ENCODE measurements at places on chromosomes 3 and 15. TPM values are rescaled to one million over a fixed set of nuclear protein-coding genes. Genes with fewer than 3 reads are reported as not detected.

The PLOD2 gene
- 0.53 TPM for total RNA-seq

The LCTL gene
- not detected for total RNA-seq

The BBS4 gene
- total RNA-seq, result 16.6 TPM

The ARRDC4 gene
- total RNA-seq, result 1.7 TPM

The ZNF860 gene
- total RNA-seq, result not detected

The SLITRK3 gene
- total RNA-seq, result not detected

The ZNF660 gene
- total RNA-seq, result 0.79 TPM

The CPNE4 gene
- not detected for total RNA-seq

The TNFAIP8L3 gene
- not detected for total RNA-seq

The GPR15 gene
- total RNA-seq, result 20.9 TPM

The DYNLT2B gene
- 8.5 TPM for total RNA-seq

The CRYGS gene
- total RNA-seq, result 6.5 TPM

DNA sequence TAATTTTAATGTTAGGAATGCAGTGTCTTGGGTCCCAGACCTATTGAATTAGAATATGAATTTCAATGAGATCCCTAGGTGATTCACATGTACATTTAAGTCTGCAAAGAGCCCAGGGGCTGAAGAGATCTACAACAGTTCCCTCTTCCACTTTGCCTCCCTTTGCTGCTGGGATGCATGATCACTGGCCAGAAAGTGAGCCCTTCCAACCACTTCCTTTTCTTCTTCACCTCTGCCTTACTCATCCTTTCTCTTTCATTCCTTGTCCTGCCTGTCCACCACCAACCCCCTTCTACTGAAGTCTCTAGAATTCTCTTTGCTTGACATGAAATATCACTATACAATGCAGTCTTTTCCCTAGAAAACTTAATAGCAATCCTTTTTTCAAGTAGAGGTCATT lies 222.4 kb upstream of the LRIG1 start:
- no peak overlapping the region for H3K4me3 ChIP-seq
- H3K27ac ChIP-seq, result no peak overlapping the region
- no peak for DNase-seq
- no peaks in the 10 kb centered on the region for H3K27me3 ChIP-seq
- peaks cover 2% of the 10 kb centered on the region for H3K4me1 ChIP-seq

GRCh38 chr15:67076147-67076843 lies 10.9 kb downstream of the SMAD3 start:
- no peaks in the 10 kb centered on the region for H3K27me3 ChIP-seq
- peaks cover 32% of the 10 kb centered on the region for H3K4me1 ChIP-seq
- peaks cover under 1% of the 10 kb centered on the region for H3K36me3 ChIP-seq
- H3K4me3 ChIP-seq, result no peak overlapping the region
- no peak for DNase-seq
- peak overlapping the region; percentile 30 for H3K27ac ChIP-seq

- no peaks in the 10 kb centered on the region for H3K27me3 ChIP-seq
- no peaks in the 10 kb centered on the region for H3K36me3 ChIP-seq
- DNase-seq, result no peak
- no peak overlapping the region for H3K27ac ChIP-seq
- H3K4me1 ChIP-seq, result no peaks in the 10 kb centered on the region
These were observed 266.9 kb upstream of the STT3B start for GRCh38 chr3:31265646-31266428.

GRCh38 chr3:116314476-116314875 lies 130.8 kb downstream of the LSAMP start:
- DNase-seq, result no peak
- no peaks in the 10 kb centered on the region for H3K36me3 ChIP-seq
- no peaks in the 10 kb centered on the region for H3K27me3 ChIP-seq
- no peak overlapping the region for H3K4me3 ChIP-seq

DNA sequence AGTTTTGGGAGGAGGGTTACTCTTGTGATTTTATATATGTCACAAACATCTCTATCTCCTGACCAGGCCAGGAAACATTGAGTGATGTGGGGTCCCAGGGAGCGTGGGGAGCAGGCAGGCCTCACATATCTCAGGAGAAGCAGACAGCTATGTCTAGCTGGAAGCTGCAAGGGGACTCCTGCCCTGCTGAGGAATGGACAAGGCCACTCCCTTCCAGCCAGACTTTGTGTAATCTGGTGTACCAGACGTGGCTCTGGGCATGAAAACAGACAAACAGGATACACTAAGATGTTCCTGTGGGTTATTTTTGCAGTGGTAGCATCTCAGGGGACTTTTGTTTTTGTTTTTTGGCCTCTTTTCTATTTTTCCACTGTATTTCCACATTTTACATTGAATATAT lies 23.2 kb downstream of the CYP8B1 start:
- no peaks in the 10 kb centered on the region for H3K36me3 ChIP-seq
- no peak for DNase-seq
- no peak overlapping the region for H3K4me3 ChIP-seq

- peak overlapping the region; percentile 63 for H3K4me3 ChIP-seq
- H3K4me1 ChIP-seq, result peaks cover 8% of the 10 kb centered on the region
- H3K27me3 ChIP-seq, result no peaks in the 10 kb centered on the region
- H3K27ac ChIP-seq, result peak overlapping the region; percentile 40
- DNase-seq, result no peak
These were observed 951 bp downstream of the TARS3 start for GRCh38 chr15:101723171-101723873.

GRCh38 chr15:92510163-92510882 lies 116.6 kb downstream of the ST8SIA2 start:
- peaks cover 9% of the 10 kb centered on the region for H3K4me1 ChIP-seq
- no peak overlapping the region for H3K4me3 ChIP-seq
- no peak overlapping the region for H3K27ac ChIP-seq
- H3K27me3 ChIP-seq, result no peaks in the 10 kb centered on the region
- no peak for DNase-seq

GRCh38 chr3:128698211-128699047 lies 27.6 kb upstream of the RAB7A start:
- H3K4me1 ChIP-seq, result peaks cover 12% of the 10 kb centered on the region
- H3K27me3 ChIP-seq, result no peaks in the 10 kb centered on the region
- H3K27ac ChIP-seq, result no peak overlapping the region
- DNase-seq, result no peak
- H3K4me3 ChIP-seq, result peak overlapping the region; percentile 55

DNA sequence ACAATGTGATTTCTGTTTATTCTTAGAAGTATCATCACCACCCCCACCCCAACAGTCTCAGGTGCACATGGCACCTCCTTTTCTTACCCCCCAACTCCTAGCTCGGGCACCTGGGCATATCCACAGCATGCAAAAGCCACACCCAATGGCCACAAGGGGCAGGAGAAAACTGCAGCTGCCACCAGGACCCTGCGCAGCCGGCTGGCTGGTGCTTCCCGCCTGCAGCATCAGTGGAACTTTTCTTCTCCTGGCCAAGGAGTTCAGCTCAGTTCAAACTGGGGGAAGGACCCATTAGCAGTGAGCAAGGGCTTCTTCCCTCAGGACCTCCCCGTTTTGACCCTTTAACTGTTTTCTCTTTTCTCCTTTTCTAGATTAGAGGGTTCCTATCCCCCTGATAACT lies 44.8 kb downstream of the TM4SF18 start:
- no peak overlapping the region for H3K4me3 ChIP-seq
- no peaks in the 10 kb centered on the region for H3K36me3 ChIP-seq
- no peak overlapping the region for H3K27ac ChIP-seq

GRCh38 chr3:5020242-5020722 lies 41.0 kb downstream of the BHLHE40 start:
- peaks cover 10% of the 10 kb centered on the region for H3K4me1 ChIP-seq
- no peak overlapping the region for H3K27ac ChIP-seq
- no peaks in the 10 kb centered on the region for H3K36me3 ChIP-seq
- DNase-seq, result no peak

GRCh38 chr3:8458711-8459110 lies 42.9 kb upstream of the LMCD1 start:
- DNase-seq, result no peak
- H3K36me3 ChIP-seq, result no peaks in the 10 kb centered on the region
- H3K4me1 ChIP-seq, result no peaks in the 10 kb centered on the region
- H3K27ac ChIP-seq, result no peak overlapping the region
- no peak overlapping the region for H3K4me3 ChIP-seq

DNA sequence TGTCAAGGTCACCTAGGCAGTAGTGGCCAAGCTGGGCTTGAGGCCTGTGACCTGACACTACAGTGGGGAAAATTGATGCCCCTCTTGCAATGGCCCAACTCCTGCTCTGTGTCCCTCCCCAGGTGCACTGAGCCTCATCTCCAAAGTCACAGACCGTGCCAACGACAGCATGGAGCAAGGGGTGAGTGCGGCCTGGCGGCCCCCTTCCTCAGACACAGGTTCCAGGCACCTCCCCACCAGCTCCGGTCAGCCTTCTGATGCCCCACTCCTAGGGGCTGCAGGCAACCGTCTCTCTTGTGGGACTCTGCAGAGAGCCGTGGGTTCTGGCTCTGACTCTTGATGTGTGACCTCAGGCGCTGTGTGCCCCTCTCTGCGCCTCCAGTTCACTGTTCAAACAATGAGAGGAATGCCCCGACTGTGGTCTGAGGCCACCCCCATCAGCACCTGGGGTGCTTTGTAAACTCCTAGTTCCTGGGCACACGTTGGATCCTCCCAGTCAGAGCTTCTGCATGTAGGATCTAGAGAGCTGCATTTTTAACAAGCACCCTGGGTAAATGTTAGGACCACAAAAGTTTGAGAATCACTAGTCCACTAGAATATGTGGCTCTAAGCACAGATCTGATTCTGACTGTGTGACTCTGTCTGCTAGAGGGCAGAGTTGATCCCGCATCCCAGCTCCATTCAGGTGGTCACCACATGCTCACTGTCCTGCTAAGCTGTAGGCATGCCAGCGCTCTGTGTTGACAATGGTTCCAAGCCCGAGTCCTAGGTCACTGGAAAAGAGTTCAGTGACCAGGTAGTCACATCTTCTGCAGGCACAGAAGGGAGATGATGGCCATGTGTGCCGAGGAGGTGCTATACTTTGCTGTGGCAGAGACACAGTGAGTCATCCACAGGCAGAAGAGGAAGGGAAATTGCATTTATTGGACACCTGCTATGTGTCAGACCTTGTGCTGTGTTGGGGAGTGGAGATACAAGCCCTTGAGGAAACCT lies 46.2 kb upstream of the NR2C2 start:
- H3K4me3 ChIP-seq, result no peak overlapping the region
- H3K27me3 ChIP-seq, result no peaks in the 10 kb centered on the region
- H3K27ac ChIP-seq, result no peak overlapping the region

DNA sequence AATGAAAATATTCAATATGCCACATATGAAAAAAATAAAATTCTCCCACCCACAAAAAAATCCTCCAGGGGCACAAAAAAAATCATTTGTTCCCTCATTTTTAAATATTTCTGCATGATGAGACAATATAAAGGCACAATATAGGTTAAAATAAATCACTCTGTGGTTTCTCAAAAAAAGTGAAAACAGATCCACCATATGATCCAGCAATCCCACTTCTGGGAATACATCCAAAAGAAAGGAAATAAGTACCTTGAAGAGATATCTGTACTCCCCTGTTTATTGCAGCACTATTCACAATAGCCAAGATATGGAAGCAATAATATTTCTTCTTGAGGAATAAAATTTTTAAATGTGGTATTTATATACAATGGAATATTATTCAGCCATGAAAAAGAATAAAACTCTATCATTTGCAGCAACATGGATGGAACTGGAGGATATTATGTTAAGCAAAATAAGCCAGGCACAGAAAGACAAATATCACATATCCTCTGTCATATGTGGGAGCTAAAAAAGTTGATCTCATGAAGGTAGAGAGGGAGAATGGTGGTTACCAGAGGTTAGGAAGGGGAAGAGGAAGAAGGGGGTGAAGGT lies 1.5 kb downstream of the ATP8B4 start:
- peaks cover 3% of the 10 kb centered on the region for H3K27me3 ChIP-seq
- no peaks in the 10 kb centered on the region for H3K36me3 ChIP-seq
- no peak for DNase-seq

- H3K4me1 ChIP-seq, result no peaks in the 10 kb centered on the region
- no peak for DNase-seq
These were observed 15.4 kb downstream of the CDV3 start for GRCh38 chr3:133588784-133589465.

GRCh38 chr15:82710208-82710555 lies 507 bp upstream of the AP3B2 start:
- no peak for DNase-seq
- H3K27ac ChIP-seq, result no peak overlapping the region
- H3K4me3 ChIP-seq, result peak overlapping the region; percentile 56
- no peaks in the 10 kb centered on the region for H3K4me1 ChIP-seq
- H3K27me3 ChIP-seq, result no peaks in the 10 kb centered on the region

GRCh38 chr15:88995449-88995848 lies 82.3 kb upstream of the MFGE8 start:
- no peaks in the 10 kb centered on the region for H3K4me1 ChIP-seq
- peaks cover 9% of the 10 kb centered on the region for H3K27me3 ChIP-seq
- H3K27ac ChIP-seq, result no peak overlapping the region
- no peaks in the 10 kb centered on the region for H3K36me3 ChIP-seq
- no peak overlapping the region for H3K4me3 ChIP-seq

- peaks cover 71% of the 10 kb centered on the region for H3K36me3 ChIP-seq
- H3K27ac ChIP-seq, result no peak overlapping the region
- DNase-seq, result no peak
- H3K27me3 ChIP-seq, result no peaks in the 10 kb centered on the region
- no peak overlapping the region for H3K4me3 ChIP-seq
These were observed 58.1 kb downstream of the SLC6A6 start for GRCh38 chr3:14460342-14461005.

GRCh38 chr3:168002786-168003368 lies 92.8 kb downstream of the GOLIM4 start:
- H3K4me3 ChIP-seq, result no peak overlapping the region
- no peaks in the 10 kb centered on the region for H3K4me1 ChIP-seq
- H3K27me3 ChIP-seq, result no peaks in the 10 kb centered on the region
- no peaks in the 10 kb centered on the region for H3K36me3 ChIP-seq

GRCh38 chr15:38895326-38896255 lies 331.0 kb upstream of the RASGRP1 start:
- no peaks in the 10 kb centered on the region for H3K4me1 ChIP-seq
- H3K27ac ChIP-seq, result no peak overlapping the region
- no peak for DNase-seq
- H3K27me3 ChIP-seq, result no peaks in the 10 kb centered on the region
- no peak overlapping the region for H3K4me3 ChIP-seq

DNA sequence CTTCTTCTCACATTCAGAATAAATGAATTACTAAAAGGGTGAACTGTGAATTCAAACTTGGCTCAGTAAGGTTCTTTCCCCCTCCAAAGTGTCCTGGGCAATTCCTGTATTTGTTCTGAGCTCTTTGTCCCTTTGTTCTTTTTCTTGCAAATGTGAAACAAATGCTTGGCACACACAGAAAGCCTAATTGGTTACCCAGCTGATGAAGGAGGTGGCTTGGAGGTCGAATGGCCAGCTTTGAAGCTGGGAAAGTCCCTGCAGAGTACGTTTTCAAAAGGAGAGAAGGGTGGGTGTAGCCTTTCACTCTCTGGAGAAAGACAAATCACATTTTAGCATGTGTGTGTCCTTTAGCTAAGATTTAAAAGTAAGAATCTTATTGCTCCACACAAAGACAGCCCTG lies 154.4 kb downstream of the PEX5L start:
- H3K4me1 ChIP-seq, result no peaks in the 10 kb centered on the region
- peak; percentile 7 for DNase-seq
- H3K4me3 ChIP-seq, result no peak overlapping the region
- H3K27me3 ChIP-seq, result no peaks in the 10 kb centered on the region
- no peak overlapping the region for H3K27ac ChIP-seq

DNA sequence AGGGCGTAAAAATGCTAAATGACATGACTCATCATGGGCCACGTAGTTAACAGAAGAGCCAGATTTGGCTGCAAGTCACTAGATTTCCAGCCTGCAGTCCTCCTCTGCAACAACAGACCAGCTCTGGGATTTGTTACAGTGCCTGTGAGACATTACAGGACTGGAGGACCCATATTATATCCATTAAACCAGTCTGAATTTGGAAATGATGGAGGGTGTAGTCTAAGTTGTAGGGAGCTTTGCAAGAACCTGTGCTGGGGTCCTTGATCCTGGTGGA lies 10.8 kb downstream of the ZNF774 start:
- H3K27me3 ChIP-seq, result no peaks in the 10 kb centered on the region
- no peak for DNase-seq
- H3K4me1 ChIP-seq, result peaks cover 11% of the 10 kb centered on the region
- H3K4me3 ChIP-seq, result no peak overlapping the region
- H3K27ac ChIP-seq, result no peak overlapping the region
